CD4-positive, alpha-beta memory T cell (primary cell): ENCODE measurements at places on chromosomes 2 and 18. TPM values are rescaled to one million over a fixed set of nuclear protein-coding genes. Genes with fewer than 3 reads are reported as not detected.

- DNase-seq, result no peak
- no peak overlapping the region for H3K4me3 ChIP-seq
- no peaks in the 10 kb centered on the region for H3K36me3 ChIP-seq
- no peaks in the 10 kb centered on the region for H3K27me3 ChIP-seq
These were observed 79.8 kb upstream of the CAVIN2 start for GRCh38 chr2:191926671-191927070.

GRCh38 chr2:16475586-16475985 lies 190.0 kb downstream of the CYRIA start:
- H3K4me3 ChIP-seq, result no peak overlapping the region
- H3K36me3 ChIP-seq, result no peaks in the 10 kb centered on the region
- no peak overlapping the region for H3K27ac ChIP-seq
- H3K27me3 ChIP-seq, result no peaks in the 10 kb centered on the region
- DNase-seq, result no peak
- H3K4me1 ChIP-seq, result no peaks in the 10 kb centered on the region

- H3K27me3 ChIP-seq, result no peaks in the 10 kb centered on the region
- H3K4me3 ChIP-seq, result no peak overlapping the region
- peak; percentile 54 for DNase-seq
- H3K4me1 ChIP-seq, result peaks cover 82% of the 10 kb centered on the region
- H3K27ac ChIP-seq, result peak overlapping the region; percentile 42
These were observed 12.9 kb downstream of the CD226 start for GRCh38 chr18:69934601-69935265.

Gene PFN4
- not detected for total RNA-seq

Gene DUSP11
- 45.7 TPM for total RNA-seq

Gene FBXO41
- total RNA-seq, result 11.4 TPM

Gene ELP2
- 139 TPM for total RNA-seq

Gene PAX3
- not detected for total RNA-seq

Gene TFPI
- total RNA-seq, result not detected

GRCh38 chr2:168974428-168974827 lies 56.7 kb downstream of the ABCB11 start:
- H3K4me1 ChIP-seq, result no peaks in the 10 kb centered on the region
- no peak overlapping the region for H3K27ac ChIP-seq
- H3K36me3 ChIP-seq, result no peaks in the 10 kb centered on the region
- DNase-seq, result no peak
- no peak overlapping the region for H3K4me3 ChIP-seq

GRCh38 chr2:71922499-71923142 lies 225.0 kb downstream of the CYP26B1 start:
- no peaks in the 10 kb centered on the region for H3K4me1 ChIP-seq
- no peak overlapping the region for H3K4me3 ChIP-seq
- DNase-seq, result no peak

GRCh38 chr2:141528990-141529389 lies 601.8 kb downstream of the LRP1B start:
- no peak overlapping the region for H3K27ac ChIP-seq
- no peak overlapping the region for H3K4me3 ChIP-seq
- no peaks in the 10 kb centered on the region for H3K27me3 ChIP-seq

DNA sequence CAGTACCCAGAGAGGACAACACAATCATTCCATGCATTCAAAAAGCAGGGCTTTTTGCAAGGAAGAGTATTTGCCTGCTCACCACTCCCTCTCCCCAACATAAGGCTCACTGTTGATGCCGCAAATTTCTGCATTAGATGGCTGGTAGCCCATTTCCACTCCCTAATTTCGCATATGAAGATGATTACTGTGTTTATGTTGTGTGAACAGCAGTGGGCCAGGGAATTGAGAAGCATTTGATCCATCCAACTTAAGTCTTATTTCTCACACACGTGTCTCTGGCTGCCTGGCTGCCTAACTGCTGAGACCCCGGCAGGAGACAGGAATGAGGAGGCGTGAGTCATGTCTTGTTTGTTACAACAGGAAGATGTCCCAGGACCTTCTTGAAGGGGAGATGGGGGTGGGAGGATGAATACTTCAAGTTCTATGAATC lies 294.1 kb downstream of the ALK start:
- H3K27ac ChIP-seq, result no peak overlapping the region
- H3K4me1 ChIP-seq, result no peaks in the 10 kb centered on the region
- no peak overlapping the region for H3K4me3 ChIP-seq

GRCh38 chr2:32732912-32733472 lies 105.1 kb downstream of the TTC27 start:
- no peaks in the 10 kb centered on the region for H3K27me3 ChIP-seq
- H3K4me1 ChIP-seq, result no peaks in the 10 kb centered on the region
- H3K36me3 ChIP-seq, result no peaks in the 10 kb centered on the region
- H3K4me3 ChIP-seq, result no peak overlapping the region
- no peak overlapping the region for H3K27ac ChIP-seq

Gene FOXD4L1
- 0.42 TPM for total RNA-seq

GRCh38 chr2:176457481-176457880 lies 188.2 kb downstream of the MTX2 start:
- no peaks in the 10 kb centered on the region for H3K36me3 ChIP-seq
- H3K4me3 ChIP-seq, result no peak overlapping the region
- no peak for DNase-seq
- H3K27me3 ChIP-seq, result peaks cover 12% of the 10 kb centered on the region
